ENCODE measurements at places on chromosomes 6 and 20.

- DNase-seq, result no peak
Measured at GRCh38 chr20:41956338-41957074, 338.3 kb upstream of the CHD6 start.

DNA sequence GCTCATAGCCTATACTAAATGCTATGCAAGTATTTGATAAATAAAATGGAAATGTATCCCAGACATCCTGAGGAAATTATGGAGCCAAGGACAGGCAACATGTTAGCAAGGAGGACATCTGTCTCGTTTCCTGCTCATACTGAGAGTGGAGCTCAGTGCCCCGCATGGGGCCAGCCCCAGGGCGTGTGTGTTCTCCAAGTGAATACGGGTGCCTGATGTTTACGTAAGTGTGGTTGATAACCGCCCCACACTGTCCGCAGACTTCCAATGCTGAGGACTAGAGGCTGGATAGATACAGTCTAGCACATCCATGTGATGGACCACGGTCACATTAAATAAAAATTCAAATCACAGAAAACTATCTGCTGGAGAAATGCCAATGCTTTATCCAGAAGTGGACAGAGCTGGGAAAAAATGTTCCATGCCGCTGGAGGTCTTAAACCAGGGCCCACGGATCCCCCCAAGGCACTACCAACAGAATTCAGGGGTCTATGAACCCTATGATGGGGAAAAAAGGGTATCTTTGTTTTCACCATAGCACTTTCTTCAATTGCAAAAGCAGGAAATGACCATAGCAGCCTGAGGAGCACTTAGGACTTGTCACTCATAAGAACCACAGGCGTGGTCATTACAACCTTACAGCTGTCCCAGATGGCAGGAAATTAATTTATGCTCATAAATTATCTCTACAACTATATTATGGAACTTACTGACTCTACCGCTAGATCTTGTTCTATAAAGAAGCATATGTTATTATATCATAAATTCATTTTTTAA, 24.9 kb downstream of the TGM2 start:
- DNase-seq, result no peak

- DNase-seq, result no peak
Measured at GRCh38 chr20:36544134-36545018, 3.1 kb downstream of the MYL9 start.

- DNase-seq, result no peak
Measured at GRCh38 chr6:111781041-111781708, 92.1 kb downstream of the FYN start.

DNA sequence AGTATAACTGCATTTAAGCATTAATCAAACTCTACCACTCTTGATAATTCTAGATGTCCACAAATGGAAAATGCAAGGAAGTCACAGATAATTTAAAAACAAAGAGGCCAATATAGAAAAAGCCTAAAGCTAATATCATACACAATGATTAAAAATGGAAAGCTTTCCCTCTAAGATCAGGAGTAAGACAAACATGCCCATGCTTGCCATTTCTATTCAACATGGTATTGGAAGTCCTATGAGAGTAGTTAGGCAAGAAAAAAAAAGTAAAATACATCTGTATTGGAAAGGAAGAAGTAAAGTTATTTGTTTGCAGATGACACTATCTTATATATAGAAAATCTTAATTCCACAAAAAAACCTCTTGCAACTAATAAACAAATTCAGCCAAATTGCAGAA, 164.6 kb upstream of the FERMT1 start:
- DNase-seq, result no peak

DNA sequence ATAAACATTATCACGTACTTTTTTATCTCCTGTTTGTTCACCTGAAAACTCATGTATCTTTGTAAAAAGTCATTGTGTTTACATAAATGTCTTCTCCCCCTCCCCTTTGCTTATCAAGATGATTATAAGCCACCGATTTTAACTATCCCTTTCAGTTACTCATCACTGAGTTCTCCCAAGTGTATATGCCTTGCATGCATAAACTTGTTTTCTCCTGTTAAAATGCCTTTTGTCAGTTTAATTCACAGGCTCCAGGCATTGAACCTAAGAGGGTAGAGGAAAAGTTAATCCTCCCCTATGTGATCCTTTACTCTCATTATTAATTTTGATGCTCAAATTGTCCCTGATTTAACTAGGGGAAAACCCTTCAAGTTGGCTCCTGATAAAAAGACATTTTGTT, 24.2 kb downstream of the ANKEF1 start:
- DNase-seq, result no peak

DNA sequence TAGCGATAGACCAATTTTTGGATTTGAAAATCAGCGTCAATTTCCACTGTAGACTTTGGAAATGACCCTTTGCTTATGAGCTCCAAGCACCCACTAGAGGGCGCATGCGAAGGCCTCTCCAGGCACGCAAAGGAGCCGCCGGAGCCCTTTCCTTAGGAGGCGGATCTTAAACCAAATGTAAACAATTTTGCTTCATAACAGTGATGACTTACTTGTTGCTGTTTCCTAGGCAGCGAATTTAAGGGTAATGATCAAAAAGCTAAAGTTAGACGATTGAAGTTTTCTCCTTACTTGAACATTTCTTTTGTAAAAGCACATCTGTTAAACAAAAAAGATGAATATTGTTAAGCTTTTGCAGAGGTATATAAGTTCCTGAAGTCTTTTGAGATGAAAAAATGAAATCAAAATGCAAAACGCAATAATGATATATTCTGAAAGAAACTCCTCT, 29.2 kb upstream of the EXOC2 start:
- DNase-seq, result peak; percentile 48

- no peak for DNase-seq
Measured at GRCh38 chr6:40791004-40791403, 203.8 kb upstream of the LRFN2 start.

DNA sequence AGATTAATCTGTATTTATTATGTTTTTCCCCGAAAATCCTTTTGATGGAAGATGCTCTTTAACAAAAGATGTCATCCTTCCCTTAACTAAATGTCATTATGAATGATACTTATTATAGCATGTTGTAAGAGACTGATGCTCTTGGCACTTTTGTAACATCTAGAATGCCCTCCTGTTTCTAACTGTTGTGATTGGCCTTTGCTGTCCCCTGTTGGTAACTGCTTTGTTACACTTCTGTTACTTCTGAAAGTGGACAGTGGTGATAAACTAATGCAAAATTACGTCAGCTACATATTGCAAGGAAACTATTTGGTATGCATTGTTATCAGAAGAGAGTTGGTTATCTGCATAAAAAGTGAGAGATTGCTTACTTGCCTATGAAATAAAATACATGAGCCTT, 5.8 kb downstream of the TTK start:
- no peak for DNase-seq

DNA sequence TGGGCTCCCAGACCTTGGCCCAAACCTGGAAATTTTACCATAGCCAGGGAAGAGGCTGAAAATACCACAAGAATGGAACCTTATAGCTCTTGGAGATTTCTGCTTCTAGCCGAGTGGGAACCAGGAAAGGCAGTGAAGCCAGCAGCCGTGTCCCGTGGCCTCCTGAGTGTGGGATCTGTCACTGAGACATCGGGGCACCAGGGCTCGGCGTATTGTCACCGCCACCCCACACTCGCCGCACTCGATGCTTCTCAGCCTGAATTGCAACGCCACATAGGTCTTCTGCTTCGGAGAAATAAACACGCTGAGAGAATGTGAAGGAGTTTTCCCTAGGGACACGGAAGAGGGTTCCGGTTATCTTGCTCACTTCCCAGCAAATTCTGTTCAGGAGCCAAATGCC, 61.5 kb downstream of the DLL1 start:
- no peak for DNase-seq

- no peak for DNase-seq
Measured at GRCh38 chr6:138682704-138683527, 90.7 kb upstream of the CCDC28A start.

DNA sequence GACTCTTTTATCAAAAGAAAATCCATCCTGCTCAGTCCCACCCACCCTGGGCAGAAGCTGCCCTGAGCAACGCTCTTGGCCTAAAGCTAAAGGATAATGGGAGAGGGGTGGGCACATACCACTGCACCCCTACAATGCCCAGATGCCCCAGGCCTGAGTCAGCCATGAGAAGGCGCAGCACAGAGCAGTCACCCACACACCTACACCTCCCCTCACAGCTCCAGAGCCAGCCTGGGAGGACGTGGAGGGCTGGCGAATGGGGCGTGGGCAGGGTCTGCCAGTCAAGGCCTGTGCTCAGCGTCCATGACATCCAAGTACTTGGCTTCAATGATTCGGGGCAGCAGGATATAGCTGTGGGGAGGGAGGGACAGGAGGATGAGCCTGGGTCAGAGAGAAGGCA, 11.5 kb downstream of the SLC4A11 start:
- DNase-seq, result no peak

GRCh38 chr6:14739827-14740226, 506.0 kb upstream of the JARID2 start:
- DNase-seq, result no peak

GRCh38 chr20:57425150-57426013, 34.2 kb downstream of the RBM38 start:
- DNase-seq, result no peak

- no peak for DNase-seq
Measured at GRCh38 chr20:6044115-6044514, 9.7 kb downstream of the LRRN4 start.

DNA sequence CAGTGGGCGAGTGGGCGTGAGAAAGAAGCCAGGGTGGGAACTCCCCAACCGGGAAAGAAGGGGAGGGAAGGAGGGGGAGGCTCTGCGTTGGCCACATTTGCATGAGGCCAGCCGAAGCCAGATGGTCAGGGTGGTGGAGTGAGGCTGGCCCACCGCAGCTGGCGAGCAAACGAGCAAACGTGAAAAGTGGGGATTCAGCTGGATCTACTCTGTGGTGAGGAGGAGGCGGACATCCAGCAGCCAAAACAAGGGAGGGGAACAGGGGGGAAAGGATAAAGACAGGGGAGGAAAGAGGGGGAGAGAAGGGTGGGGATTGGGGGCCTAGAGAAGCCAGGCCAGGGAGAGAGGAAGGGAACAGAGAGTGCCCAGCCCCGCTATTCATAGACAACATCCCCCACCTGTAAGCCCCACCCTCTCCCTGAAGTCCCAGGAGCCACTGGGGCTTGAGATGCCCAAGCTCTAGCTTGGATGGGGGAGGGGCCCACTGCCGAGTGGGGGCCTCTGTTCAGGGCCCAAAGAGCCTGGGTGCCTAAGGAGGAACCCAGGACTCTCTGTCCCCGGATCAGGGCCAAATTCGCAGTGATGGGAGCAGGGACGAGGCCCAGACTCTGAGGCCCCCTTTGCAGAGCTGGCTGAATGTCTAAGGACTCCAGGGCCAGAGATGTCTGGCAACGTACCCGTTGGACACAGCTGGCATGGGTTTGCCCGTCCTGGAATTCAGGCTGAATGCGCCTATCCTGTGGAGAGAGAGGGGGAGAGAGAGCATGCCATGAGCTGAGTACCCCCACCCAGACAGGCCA, 45.1 kb downstream of the CPNE5 start:
- DNase-seq, result no peak

DNA sequence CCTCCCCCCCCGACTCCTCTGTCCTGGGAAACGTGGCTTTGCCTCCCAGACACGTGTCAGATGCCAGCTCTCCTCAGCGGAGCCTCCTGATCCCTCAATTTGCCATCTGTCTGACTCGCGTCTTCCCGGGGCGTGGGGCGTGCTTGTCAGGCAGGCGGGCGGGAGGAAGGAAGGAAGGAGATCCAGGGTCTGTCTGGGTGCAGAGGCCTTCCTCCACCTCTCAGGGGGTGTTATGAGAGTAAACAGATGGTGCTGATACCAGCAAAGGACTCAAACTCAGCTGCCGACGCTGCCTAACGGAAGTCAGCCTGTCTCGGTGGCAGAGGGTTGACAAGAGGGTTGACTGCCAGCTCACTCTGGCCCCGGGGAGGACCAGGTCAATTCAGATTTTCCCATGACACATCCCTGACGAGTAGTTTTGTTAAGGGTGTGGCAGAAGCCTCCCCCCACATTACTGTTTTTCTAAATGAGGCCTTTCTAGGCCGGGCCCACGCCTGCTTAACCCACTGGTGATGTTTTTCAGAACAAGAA, 17.0 kb downstream of the UQCC2 start:
- DNase-seq, result no peak

GRCh38 chr6:126341126-126341525, 1.2 kb downstream of the CENPW start:
- no peak for DNase-seq

- no peak for DNase-seq
Measured at GRCh38 chr6:5442916-5443315, 181.6 kb downstream of the FARS2 start.

DNA sequence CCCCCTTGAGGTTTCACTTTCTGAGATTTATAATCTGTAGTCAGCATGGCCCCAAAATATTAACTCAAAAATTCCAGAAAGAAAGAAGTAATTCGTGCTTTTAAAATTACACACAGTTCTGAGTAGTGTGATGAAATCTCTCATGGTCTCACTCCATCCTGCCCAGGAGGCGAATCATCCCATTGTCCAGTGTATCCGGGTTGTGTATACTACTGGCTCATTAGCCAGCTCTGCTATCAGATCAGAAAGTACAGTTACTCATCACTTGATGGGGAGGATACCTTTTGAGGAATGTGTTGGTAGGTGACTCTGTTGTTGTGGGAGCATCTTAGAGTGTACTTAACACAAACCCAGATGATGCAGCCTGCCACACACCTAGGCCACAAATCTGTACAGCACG, 65.2 kb downstream of the CDC5L start:
- no peak for DNase-seq

DNA sequence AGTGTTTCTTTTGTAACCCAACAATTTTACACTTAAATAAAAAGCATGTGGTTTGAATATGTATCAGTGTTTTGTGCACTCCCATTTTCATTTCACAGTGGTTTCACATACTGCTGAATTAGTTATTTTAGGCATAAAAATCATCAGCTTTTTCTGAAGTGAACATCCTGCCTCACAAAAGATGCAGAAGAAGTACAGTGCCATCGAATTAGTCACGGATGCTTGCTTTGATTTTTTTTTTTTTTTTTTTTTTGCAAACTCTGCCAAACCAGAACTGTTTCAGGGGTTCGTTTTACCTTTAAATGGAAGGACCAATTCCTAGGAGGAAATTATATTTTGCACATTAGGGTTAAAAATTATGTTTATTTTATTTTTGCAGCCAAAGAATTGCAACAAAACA, 158.6 kb downstream of the RPS12 start:
- DNase-seq, result no peak

- DNase-seq, result no peak
Measured at GRCh38 chr6:139277587-139277986, 14.2 kb downstream of the TXLNB start.

DNA sequence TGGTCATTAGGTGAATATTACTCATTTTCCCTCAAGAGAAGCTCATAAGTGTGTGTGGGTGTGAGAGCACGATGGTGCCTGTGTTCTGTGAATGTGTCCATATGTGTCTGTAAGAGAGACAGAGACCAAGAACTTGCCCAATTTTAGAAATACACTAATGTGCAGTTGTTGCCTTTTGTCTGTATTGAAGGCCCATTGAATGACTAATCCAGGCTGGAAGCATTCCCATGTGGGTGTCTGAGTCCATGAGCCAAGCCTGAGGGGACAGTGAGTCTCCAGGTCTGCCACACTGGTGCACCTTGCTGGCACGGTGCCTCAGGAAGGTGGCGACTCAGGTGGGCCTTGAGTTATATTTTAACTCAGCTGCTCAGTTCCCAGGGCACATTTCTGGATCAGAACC, 25.5 kb upstream of the ASXL1 start:
- DNase-seq, result no peak

GRCh38 chr20:4289875-4290274, 274.5 kb upstream of the RNF24 start:
- no peak for DNase-seq

GRCh38 chr6:72040111-72040510, 153.8 kb downstream of the RIMS1 start:
- DNase-seq, result no peak
